ENCODE measurements at places on chromosomes 7 and 10.

DNA sequence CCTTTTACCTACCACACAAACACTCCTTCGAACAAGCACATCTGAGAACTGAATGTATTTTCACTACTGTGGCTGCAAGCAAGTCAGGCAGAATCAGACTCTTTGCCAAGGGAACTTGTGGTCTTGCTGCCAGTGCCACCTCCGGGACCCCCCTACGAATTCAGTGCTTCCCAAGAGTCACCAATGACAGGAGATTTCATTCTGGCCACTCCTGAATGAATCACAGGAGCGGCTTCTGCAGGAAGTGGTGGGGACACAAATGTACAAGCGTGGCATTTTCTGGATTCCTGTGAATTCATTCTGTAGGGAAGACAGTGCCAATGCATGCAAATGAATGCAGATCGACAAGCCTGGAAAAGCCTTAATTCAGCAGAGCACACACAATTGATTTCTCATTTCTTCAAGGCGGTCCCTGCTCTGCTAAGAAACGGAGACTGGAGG lies 161.2 kb downstream of the CAMK1D start:
- DNase-seq: no peak

DNA sequence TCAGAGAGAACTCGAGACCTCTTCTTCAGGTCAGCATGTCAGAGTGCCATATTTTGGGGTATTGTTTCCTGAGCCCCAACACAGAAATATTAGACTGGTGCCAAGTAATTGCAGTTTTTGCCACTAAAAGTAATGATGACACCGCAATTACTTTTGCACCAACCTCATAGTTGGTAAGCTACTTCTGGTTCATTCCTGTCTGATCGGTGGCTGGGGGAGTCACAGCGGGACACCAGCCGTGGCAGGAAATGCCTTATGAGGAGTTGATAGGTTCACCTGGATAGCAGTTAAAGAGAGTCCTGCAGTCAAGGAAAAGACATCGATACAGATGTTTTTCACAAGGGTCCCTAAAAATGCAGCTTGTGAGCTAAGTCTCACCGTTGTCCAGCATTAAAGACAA lies 23.9 kb upstream of the ATP6V0A4 start:
- no peak for DNase-seq

DNA sequence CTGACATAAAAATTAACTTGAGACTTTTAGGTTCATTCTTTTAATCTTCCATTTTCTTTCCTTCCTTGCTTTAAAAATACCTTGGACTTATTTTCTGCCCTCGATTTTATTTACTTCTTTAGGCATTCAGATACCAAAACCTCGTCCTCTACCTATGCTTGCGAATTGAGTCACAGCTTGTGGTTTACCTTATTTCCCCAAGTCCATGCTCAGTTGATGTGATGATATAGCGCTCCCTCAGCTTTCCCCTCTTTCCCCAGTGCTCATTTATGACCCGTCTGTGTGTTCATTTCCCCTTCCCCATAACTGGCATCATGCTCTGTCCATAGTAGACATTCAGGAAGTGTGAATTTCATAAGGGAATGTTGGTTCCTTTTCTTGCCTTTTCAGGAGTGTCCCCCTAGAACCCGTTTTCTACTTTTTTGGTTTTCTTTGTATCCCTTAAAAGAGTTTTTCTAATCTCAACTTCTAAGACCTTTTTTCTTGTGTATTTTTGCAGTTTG lies 19.1 kb upstream of the PRKRIP1 start:
- no peak for DNase-seq

- no peak for DNase-seq
Measured at GRCh38 chr10:130251766-130252165, 115.6 kb downstream of the GLRX3 start.

DNA sequence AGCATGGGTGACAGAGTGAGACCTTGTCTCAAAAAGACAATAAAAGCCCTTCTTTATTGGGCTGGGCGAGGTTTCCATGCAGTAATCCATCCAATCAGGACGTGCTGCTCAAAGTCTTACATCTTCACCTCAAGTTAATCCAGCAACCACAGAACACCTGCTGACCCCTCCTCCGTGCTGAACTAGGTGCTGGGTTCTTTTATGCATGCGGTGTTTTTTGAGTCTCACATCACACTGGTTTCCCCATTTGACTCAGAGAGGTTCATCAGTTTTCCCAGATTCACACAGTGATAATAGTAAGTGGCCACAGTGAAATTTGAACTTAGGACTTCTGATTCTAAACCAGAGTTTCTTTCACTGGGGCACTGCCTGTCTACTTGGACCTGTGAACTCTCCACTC lies 58.3 kb upstream of the GTF2I start:
- DNase-seq: no peak

- no peak for DNase-seq
Measured at GRCh38 chr10:96921655-96922054, 89.6 kb downstream of the LCOR start.

DNA sequence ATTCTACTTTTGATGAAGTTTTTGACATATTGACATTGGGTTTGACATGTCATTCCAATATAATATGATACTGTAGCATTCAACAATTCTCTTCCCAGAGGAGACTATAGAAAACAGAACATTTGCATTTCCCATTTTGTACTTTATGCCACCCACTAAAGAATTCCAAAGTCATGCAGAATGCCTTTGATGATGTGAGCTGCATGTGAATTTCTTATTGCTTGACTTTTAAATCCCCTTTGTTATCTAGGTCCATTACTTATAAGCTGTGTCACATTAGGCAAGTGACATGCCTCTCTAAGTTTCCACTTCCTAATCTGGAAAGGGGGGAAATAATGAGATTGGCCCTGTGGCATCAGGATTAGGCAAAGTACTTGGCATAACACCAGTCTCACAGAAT lies 436.7 kb downstream of the AUTS2 start:
- DNase-seq: no peak

DNA sequence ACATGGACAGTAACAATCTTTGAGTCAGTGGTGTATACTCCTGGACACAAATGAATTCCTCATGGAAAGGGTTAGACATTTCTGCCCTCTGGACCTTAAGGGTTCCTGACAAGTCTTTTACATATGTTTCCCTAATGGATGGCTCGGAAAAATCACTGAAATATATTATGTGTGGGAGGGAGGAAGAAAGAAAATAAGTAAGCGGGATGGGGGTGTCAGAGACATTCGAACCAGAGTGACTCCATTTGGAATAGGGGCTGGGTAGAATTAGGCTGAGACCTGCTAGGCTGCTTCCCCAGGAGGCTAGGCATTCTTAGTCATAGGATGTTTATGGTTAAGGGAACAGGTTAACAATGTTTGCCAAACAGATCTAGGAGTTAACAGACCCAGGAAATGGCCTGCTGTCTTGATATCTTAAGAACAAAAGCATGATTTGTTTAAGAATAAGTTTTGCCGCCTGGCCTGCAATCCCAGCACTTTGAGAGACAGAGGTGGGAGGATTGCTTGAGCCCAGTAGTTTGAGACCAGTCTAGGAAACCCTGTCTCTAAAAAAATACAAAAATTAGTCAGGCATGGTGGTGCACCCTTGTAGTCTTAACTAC lies 1241.7 kb downstream of the TYW1 start:
- DNase-seq: no peak

DNA sequence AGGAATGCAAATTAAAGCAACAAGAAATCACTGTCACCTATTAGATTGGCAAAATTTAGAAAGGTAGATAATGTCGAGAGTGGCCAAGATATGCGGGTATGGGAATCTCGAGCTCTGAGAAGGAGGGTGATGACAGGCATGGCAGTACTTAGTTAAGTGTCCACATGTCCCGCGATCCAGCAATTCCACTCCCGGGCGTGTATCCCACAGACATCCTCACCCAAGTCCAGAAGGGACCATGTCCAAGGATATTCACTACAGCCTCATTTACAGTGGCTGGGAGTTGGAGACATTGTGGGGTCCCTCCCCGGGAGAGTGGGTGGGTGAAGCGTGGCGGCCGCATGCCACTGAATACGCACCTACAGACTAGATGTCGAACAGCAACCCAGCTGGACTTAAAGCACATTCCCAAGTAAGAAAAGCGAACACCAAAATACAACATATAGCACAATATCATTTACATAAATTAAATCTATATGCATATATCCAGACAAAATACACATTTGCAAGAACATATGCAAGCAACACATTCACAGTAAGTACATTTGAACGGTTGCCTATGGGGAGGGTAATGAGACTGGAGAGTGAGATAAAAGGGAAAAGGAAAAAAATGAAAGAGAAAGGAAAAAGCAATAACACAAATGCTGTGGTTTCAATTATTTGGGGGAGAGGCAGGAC lies 9.9 kb downstream of the KCNH2 start:
- no peak for DNase-seq

DNA sequence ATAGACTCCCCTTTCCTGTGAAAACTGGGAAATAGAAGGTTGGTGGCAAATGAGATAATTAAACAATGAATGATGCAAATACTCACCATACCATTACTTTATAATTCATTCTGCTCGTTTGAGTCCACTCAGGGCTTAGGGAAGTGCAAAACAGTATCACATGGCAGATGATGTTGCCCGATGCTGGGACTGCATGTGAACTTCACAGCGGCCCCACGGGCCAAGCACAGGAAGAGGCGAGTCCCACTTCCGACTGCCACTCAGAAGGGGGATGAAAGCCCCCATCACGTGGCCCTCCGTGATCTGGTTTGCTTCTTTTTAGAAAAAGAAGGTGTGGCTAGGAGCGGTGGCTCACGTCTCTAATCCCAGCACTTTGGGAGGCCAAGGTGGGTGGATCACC lies 71.5 kb downstream of the PRPF18 start:
- DNase-seq: no peak

- no peak for DNase-seq
Measured at GRCh38 chr10:21161647-21162046, 264.5 kb upstream of the NEBL start.

DNA sequence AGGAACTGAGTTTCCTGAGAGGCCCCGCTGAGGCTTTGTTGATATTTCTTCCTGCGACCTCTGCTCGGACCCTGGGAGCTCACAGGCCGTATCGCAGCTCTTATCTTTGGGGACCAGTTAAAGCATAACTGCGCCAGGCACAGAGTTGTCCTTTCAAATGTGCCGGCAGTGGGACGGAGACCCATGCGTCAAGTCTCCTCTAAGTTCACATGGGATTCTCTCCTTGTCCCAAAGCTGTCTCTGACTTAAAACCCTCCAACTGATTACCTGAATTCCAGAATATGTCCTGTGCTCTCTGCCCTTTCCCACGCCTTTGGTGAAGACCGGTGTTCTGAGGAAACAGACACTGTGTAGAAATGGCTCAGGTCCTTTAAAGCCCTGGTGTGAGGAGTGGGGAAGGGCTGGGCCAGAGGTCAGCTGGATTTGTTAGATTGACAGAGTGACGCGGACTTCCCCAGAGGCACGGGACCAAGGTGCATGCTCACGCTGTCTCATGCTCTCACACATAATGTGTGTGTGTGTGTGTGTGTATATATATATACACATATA lies 169.8 kb downstream of the EGFR start:
- DNase-seq: no peak

DNA sequence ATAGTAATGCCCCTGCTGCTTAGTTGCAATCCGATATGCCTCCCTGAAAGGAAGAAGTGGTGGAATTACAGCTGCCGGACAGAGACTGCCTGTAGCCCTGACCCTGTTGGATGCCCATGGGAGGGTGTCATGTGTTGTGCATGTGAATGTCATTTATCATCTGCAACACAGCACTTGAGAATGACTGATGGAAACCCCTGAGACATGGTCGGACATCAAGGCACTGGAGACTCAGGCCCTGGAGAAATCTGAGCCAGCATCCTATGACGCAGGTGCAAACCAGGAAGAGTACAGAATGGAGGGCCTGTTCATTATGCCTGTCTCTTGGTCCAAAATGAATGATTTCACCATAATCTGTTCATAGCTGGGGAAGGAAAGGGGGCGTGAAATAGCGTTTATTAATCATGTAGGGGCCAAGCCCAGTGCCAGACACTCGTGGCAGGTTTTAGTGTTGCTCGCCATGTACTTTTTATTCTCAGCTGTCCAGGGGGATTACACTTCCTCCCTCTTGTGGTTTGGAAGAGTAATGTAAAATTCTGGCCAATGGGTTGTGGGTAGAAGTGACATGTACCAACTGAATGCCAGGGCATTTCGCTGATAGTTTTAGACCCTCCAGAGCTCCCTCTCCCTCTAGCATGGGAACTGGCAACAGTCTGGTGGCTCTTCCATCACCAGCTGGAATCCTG lies 23.0 kb upstream of the LEP start:
- DNase-seq: no peak

GRCh38 chr10:70726909-70727495 lies 54.7 kb downstream of the ADAMTS14 start:
- no peak for DNase-seq

DNA sequence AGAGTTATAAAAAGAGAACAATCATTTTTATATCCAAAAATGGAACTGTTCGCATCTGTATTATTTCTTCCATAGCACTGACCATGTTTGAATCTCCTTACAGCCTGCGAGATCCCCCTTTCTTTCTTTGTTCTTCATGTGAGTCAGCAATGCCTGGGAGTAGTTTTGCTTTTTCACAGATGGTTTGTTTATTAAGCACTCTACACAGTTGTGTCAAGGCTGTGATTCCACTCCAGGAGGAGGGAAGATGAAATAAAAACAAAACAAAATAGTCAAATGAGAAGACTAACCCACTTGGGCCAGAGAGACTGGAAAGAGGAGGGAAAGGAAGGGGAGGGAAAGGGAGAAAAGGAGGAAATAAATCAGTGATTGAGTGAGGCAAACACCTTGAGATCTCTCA lies 7.8 kb downstream of the LIPF start:
- no peak for DNase-seq

DNA sequence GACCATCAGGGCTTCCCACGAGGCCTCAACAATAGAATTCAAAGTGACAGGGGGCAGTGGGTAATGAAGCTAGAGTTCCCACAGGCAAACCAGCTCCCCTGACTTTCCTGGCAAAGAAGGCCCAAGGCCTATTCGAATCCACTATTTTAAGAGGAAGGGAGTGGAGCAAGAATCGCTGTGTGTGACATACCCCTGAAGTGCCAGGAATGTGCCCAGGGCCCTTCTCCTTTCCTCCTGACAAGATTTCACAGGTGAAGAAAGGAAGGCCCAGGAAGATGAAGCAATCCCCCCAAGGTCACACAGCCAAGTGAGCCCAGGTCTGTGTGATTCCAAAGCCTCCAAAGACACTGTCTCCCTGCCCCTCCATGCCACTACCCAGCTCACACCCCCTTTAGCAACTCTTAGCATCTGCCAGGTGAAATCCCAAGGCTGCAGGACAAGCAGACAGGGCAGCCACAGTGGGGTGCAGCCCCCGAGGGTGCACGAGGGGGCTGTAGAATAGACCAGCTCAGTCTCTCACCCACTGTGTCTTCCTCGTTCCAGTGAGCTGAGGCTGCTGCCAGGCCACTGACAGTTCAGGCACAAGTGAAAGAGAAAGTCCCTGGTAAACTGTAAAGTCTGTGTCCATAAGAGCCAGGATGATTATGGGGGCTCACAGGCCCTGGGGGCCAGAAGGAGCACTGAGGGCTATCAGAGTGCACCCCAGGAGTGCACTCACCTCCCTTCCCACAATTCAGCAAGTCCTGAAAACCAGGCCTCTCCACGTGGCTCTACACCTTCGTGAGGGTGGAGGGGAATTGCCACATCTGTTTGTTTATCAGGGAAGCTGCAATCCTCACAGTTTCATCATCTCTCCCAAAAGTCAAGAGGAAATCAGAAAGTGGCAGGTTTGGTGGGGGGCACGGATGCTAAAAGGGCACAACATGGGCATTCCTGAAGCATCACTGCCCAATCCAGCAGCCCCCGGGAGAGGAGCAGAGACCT lies 70.8 kb upstream of the ZMIZ1 start:
- no peak for DNase-seq

All from stimulated activated CD8-positive, alpha-beta memory T cell treated with anti-CD3 and anti-CD28 coated beads, Interleukin-4, amount 100 ng/mL, for 1 hour (primary cell).